ENCODE measurements at places on chromosomes 1 and 21. TPM values are rescaled to one million over a fixed set of nuclear protein-coding genes. Genes with fewer than 3 reads are reported as not detected.

The TEX35 gene
- total RNA-seq, result not detected

The CR1L gene
- 0.32 TPM for total RNA-seq

The GJC2 gene
- 0.43 TPM for total RNA-seq

The ZBED6 gene
- total RNA-seq, result 39.5 TPM

The ADORA3 gene
- not detected for total RNA-seq

The HMGN1 gene
- 398 TPM for total RNA-seq

The RBP7 gene
- not detected for total RNA-seq

The SPATA46 gene
- total RNA-seq, result not detected

The GJA4 gene
- not detected for total RNA-seq

The MAB21L3 gene
- not detected for total RNA-seq

The NEK2 gene
- total RNA-seq, result 31.6 TPM

The PROK1 gene
- total RNA-seq, result not detected

The FAM163A gene
- not detected for total RNA-seq

The LCA5L gene
- total RNA-seq, result not detected

The MAP10 gene
- total RNA-seq, result 1.5 TPM

The PCAT6 gene
- 4.0 TPM for total RNA-seq

The BTBD8 gene
- total RNA-seq, result 1.4 TPM

The CD247 gene
- total RNA-seq, result 217 TPM

The NENF gene
- 43.9 TPM for total RNA-seq

The CNN3 gene
- 0.93 TPM for total RNA-seq

The SPATA1 gene
- 1.7 TPM for total RNA-seq

The GJB5 gene
- not detected for total RNA-seq

The LINGO4 gene
- total RNA-seq, result 4.0 TPM

Measured in activated T-helper 17 cell treated with anti-CD3 and anti-CD28 coated beads, Interleukin-2, amount 50 U/mL, for 72 hours (primary cell).